ENCODE measurements at places on chromosomes 12 and 14.

DNA sequence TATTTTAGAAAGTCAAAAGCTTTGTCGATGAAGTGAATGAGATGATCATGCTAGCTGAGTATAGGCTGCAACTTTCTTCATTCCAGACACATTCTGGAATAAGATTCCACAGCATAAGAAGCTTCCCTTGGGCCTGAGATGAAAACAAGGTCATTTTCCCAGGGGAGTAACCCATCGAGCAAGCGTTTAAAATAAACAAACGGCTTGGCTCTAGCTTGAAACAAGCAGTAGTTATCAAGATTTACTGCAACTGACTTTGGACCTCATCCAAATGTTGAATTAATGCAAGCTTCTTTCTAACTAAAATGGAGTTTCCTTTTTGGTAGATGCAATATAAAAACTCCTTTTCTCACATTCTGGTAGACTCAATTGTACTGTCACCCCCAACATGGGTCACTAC, 23.0 kb downstream of the KCNJ8 start:
- DNase-seq = no peak

- no peak for DNase-seq
Observed at GRCh38 chr12:22525426-22525825, 18.9 kb downstream of the C2CD5 start.

GRCh38 chr14:102461490-102462338, 47.9 kb downstream of the ANKRD9 start:
- DNase-seq = peak; percentile 4

DNA sequence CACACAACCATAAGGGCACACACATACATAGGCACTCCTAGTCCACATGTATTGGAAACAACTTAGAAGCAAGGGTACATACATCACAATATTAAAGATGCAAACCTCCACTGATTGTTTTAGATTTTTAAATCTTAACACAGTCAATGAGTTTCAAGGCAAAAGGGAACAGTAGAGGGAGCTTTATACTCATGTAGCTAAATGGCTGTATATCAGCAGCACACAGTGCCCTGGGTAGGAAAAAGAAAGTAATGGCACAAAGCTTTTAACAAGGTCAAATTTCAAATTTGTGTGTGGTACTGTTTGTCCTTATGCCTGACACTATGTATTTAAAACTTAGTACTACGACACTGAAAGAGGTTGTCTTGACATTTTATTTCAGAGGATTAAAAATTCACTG, 262.0 kb downstream of the MED13L start:
- no peak for DNase-seq

- DNase-seq = no peak
Observed at GRCh38 chr12:120075034-120075616, 41.4 kb downstream of the RAB35 start.

DNA sequence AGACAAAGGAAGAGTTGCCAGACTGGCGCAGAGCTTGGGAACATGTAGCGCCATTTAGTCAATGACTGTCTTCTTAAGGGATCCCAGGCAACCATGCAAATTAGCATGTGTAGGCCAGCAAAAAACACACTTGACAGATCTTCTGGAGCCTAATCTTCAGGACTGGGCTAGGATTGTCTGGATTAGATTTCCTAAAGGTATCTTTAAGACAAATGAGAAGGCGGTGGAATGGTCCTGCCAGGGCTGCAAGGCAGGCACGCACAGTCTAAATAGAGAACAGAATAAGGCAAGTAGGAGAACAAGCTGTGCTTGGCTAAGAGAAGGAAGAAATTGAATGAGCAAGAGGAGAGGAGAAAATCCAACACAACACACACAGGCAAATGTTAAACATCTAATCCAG, 80.0 kb downstream of the CIT start:
- no peak for DNase-seq

DNA sequence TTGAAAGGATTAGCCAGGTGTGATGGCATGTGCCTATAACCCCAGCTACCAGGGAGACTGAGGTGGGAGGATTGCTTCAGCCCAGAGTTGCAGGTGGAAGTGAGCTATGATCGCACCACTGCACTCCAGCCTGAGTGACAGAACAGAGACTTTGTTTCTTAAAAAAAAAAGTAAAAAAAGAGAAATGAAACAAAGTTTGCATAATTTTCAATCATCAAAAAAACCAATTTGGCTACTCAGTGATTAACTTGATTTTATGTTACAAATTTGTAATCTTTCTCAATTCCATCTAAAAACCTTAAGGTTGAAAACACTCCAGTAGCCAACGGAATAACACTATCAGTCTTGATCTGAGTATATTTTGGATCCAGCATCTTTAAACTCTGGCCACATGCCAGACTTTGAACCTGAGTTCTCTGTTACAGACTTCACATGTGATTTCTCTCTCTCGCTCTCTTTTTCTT, 12.6 kb upstream of the DENND5B start:
- no peak for DNase-seq

GRCh38 chr12:30989754-30990153, 63.2 kb downstream of the TSPAN11 start:
- peak; percentile 27 for DNase-seq

- no peak for DNase-seq
Observed at GRCh38 chr12:118034429-118035189, 18.1 kb downstream of the RFC5 start.

DNA sequence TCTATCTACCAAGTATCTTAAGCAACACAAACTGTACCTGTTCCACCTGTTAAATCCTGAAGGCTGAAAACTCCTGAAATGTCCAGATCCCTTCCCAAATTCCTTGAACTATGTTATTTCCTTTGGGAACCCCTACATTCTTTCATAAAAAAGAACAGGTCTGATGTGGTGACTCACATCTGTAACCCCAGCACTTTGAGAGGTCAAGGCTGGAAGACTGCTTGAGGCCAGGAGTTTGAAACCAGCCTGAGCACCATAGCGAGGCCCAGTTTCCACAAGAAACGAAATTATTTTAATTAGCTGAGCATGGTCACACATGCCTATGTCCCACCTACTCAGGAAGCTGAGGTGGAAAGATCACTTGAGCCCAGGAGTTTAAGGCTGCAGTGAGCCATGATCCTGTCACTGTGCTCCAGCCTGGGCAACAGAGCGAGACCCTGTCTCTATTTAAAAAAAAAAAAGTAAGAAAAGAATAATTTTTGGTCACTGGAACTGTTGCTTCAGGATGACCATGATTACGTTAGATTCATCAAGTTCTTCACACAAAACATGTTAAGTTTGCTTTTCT, 84.3 kb downstream of the PHLDA1 start:
- no peak for DNase-seq

Measured in stimulated activated CD4-positive, alpha-beta T cell treated with anti-CD3 and anti-CD28 coated beads, Interleukin-15, amount 100 ng/mL, for 24 hours (primary cell).